ENCODE measurements at places on chromosomes 7 and 10. TPM values are rescaled to one million over a fixed set of nuclear protein-coding genes. Genes with fewer than 3 reads are reported as not detected.

DNA sequence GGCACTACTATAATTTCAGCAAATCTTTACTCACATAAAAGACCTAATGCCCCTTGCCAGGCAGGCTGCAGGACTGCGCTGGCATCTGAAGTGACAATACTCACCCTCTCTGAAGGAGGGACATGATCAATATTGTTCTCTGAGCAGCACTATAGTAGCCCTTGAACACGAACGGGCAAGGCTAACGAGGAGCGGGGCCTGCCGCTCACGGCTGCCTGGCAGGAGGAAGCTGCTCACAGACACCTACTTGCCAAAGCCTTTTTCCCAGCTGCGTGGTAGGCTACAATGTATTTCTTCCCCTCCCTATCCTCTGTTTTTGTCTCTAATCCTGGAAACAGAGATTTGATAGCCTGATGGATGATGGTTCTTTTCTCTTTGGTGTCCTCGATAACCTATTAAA, 19.9 kb downstream of the PUS7 start:
- DNase-seq: no peak

DNA sequence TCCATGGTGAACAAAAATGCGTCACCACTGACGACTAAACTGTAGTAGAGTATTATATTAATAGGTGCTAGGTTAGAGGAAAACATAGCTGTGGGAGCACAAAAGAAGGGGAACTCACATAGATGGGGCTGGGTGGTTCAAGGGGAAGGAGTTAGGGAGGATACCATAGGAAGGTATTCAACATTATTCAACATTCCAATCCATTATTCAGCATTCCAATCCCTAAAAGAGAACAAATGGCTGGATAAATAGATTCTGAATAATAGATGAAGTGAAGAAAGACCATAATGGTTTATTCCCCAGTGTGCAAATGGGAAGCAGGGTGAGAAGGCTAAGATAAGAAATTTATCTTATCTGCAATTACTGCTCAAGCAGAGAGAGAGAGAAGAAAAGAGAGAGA, 61.4 kb downstream of the AASS start:
- no peak for DNase-seq

DNA sequence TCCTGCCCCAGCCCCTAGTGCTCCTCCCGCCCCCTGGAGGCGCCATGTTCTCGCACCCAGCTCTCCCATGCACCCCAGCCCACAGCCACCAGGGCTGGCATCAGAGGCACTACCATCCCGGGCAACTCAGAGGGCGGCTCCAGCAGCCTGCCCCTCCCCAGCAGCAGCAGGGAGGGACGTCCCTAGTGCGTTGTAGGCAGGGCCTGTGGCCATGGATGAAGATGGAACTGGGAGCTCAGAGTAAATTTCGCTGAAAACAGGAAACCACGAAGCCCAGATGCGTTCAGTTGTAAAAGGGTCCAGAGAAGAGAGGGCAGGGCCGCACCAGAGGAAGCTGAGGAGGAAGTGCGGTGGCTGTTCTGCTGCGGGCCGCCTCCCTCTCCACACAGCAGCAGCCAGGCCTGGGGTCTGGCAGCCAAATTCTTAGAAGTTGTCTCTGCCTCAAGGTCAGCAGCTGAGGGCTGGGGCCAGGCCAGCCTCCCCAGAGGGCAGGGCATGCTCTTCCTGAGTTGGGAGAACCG, 24.6 kb downstream of the VSIR start:
- no peak for DNase-seq

The UPK3B gene
- 16.8 TPM for total RNA-seq

GRCh38 chr7:96118449-96119001, 203.4 kb downstream of the SLC25A13 start:
- DNase-seq: peak; percentile 48

The HOXA2 gene
- 0.36 TPM for total RNA-seq

- DNase-seq: no peak
Measured at GRCh38 chr7:9307131-9307530, 873.7 kb downstream of the NXPH1 start.

DNA sequence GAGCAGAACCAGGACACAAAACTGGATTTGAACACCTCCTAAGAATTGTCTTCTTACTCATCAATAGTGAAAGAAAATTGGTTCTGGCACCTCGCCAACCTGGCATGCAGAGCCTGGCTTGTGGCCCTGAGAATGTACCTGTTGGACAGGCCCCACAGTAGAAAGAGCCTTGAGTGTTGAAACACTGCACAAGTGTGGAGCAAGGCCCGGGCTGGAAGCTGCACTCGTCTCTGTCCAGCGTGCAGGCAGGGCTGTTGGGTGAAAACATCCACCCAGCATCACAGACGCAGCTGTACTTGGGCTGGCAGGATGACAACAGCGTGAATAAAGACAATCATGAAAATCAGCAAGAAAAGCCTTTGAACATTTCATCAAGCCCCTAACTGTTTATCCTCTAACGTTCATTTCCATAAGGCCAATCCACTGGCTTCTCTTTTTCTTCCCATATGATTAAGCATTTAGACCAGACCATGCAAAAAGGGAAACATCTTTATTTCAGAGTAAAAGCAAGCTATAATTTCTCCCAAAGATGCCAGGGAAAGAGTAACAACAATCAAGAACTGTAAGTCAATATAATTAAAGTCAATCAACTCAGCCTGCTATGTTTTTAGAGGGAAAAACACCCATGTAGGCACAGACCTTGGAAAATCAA, 15.6 kb downstream of the CUBN start:
- DNase-seq: peak; percentile 29

The HECTD2 gene
- 19.7 TPM for total RNA-seq

The FOXI2 gene
- not detected for total RNA-seq

DNA sequence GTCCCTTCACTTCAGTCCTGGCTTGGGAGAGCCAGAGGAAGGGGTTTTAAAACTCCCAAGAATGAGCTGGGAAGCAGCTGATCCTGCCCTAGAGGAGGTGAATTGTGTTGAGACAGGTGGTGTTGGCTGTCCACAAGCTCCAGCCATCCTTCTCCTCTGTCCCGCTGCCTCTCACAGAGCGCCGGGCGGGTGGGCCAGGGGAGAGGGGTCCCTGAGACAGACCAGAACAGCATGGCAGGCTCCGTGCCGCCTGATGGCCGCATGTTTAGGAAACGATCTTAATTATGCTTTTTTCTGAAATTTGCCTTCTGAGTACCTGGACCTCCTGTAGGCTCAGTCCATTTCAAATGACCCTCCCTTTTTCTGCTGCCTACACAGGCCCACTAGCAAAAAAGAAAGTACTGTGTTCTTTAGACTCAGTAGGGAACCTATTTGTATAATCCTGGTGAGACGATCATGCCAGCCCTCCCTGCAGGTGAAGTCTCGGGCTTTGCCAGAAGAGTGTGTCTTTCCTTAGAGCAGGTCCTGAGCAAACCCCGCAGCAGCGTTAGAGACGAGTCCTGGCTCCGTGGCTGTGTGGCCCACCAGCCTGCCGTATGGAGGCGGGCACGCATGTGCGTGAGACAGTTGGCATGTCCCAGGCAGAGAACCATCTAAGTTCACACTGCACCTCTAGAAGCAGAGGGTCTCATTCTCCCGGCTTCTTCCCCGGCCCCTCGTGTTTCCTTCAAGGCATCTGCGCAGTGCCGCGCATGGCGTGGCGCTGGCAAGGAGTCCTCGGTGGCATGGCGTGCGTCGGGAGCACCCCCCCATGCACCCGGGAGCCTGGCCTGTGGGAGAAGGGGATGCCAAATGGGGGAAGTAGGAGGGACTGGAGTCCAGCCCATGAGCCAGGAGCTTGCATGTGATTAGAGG, 26.3 kb upstream of the PWWP2B start:
- no peak for DNase-seq

The CPA1 gene
- 3.8 TPM for total RNA-seq

- no peak for DNase-seq
Measured at GRCh38 chr10:7734821-7735220, 31.7 kb downstream of the ITIH2 start.

DNA sequence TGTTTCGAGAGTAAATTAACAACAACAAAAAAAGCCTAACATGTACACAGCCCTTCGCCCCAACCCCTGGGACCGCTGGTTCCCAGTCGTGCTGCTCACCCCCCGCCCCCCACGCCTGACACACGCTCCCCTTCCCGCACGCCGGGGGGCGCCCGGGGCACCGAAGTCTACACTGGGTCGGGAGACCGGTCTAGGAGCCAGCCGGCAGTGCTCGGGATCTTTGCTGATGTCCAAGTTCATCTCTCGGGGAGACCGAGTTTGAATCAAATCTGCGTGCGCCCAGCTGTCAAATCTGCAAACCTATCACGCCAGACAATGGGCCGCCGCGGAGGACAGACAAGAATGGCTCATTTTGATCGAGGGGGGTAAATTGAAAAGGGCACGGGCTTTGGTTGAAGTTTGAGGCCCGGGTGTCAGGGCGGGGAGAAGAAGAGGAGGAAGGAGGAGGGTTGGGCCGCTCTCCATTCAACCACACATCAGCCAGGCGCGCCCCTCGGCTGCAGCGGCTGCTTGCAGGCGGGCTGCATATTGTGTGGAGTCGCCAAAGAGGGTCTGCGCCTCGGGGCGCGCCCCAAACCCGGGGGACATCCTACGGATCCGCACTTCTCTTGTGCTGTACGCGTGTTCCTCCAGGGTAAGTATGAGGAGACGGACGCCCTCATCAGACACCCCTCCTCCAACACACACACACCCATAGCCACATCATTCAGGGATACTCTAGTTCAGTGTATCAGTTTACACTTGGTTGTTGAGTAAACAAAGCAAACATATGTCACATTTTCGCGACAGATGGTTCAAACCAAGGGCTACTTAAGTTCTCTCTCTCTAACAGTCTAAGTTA, 1.3 kb upstream of the GFRA1 start:
- peak; percentile 31 for DNase-seq

- DNase-seq: no peak
Measured at GRCh38 chr10:106566873-106567272, 597.6 kb downstream of the SORCS1 start.

The CAMK1D gene
- total RNA-seq: 1.8 TPM

GRCh38 chr7:96059075-96059474, 262.8 kb downstream of the SLC25A13 start:
- no peak for DNase-seq

- DNase-seq: peak; percentile 80
Measured at GRCh38 chr10:104330168-104331110, 7.8 kb downstream of the ITPRIP start.

The FKBP9 gene
- total RNA-seq: 109 TPM

DNA sequence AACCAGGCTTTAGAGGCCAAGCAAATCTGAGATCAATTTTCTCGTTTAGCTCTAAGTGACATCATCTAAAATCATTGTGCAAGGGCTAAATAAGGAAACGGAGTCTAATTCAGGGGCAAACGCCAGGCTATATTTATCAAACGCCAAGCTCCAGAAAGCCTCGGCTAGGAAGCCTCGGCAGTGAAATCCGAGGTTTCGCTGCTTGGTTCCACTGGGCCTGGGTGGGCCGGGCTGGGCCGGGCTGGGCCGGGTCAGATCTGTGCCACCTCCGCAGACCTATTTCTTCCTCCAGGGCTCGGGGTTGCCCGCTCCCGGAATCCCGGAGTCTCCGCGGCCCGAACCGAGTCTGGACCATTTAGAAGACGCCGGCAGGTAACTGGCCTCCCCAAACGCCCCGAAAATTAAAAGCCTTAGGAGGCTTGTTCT, 459 bp upstream of the FEZF1 start:
- DNase-seq: no peak

DNA sequence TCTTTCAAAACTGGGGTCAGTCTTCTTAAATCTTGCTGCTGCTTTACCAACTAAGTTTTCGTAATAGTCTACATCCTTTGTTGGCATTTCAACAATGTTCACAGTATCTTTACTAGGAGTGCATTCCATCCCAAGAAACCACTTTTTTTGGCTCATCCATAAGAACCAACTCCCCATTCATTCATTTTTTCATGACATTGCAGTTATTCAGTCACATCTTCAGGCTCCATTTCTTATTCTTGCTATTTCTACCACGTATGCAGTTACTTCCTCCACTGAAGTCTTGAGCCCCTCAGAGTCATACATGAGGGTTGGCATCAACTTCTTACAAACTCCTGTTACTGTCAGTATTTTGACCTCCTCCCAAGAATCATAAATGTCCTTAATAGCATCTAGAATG, 392.3 kb downstream of the DGKB start:
- DNase-seq: no peak

DNA sequence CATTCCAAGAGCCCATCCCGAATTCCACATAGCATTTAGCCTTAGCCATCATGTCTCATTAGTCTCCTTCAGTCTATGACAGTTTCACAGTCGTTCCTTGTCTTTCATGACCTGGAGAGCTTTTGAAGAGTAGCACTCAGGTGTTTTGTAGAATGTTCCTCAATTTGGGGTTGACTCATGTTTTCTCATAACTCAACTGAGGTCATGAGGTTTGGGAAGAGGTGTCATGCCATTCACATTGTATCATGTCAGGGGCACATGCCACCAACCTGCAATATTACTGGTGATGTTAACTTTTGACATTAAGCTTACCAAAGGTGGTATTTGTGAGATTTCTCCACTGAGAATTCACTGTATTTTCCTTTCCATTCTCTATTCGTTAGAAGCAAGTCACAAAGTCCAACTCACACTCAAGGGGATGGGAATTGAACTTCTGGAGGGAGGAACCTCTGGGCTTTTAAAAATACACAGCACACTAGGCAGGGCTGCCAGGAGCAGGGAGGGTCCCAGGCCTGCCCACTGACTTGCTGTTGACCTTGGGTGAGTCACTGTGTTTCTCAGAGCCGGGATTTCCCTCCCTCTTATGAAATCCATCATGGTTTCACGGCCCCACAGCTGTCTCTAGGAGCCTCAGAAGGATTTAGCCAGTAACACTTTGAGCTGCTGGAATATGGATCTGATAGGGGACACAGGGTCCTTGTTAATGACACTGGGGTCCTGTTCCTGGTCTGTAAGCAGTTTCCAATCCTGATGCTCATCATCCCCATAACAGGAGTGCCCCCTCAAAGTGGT, 74.4 kb upstream of the TCF7L2 start:
- peak; percentile 48 for DNase-seq

- no peak for DNase-seq
Measured at GRCh38 chr7:8325067-8325466, 63.1 kb upstream of the ICA1 start.

DNA sequence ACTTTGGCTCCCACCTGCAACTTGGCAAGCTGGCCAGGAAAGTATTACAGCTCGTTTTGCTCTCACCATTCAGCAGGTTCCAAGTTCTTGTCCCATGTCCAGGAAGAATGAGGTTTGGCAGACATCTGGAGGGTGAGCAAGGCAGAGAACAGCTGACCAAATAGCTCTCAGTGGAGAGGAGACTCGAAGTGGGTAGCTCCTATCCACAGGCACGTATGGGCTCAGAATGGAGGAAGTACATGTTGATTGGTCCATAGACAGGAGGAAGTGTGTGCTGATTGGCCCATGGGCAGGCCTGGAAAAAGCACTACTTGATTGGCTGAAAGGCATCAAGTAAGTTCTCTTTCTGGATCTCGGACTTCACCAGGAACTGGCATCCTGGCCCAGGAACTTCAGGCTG, 3.0 kb upstream of the NCAPG2 start:
- no peak for DNase-seq

GRCh38 chr10:51950996-51951555, 251.7 kb upstream of the CSTF2T start:
- no peak for DNase-seq

The TEX47 gene
- not detected for total RNA-seq

DNA sequence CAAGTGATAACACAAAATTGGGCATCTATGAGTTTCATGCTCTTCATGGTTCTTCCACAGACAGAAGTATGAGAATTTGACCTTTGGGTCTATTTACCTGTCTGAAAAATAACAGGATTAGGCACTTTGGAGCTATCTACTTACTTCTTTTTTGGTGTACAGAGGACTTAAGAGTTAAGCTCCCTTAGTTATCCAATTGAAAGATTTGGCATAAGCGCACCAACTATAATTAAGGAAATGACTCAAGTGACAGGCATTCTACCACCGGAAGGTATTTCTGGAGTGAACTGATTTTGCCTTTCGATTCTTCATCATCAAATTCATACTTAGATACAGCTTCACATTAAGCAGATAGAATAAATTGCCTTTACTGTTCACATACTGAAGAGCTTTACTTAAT, 43.9 kb downstream of the IFIT5 start:
- DNase-seq: no peak
